ENCODE measurements at places on chromosomes 4 and X.

- no peak for DNase-seq
Observed at GRCh38 chr4:106659371-106659770, 290.8 kb upstream of the GIMD1 start.

DNA sequence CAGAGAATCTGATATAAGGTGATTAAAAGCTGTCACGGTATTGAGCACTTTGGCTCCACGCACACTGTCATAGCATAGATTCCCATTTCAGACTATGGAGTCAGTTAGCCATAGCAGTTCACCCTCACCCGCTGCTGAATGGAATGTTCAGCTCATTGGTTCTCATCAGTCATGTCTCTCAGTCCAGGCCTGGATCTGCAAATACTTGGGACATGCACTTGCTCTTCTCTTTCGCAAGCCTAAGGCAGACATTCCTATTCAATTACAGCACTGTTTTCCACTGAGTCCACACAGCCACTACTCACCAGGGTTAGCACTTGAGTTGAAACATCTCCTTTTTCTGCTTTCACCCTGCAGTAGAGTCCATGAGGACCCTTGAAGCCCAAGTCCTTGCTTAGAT is 30.6 kb upstream of the SCML1 start:
- peak; percentile 81 for DNase-seq

GRCh38 chr4:48799157-48799556 is 19.1 kb upstream of the FRYL start:
- no peak for DNase-seq

DNA sequence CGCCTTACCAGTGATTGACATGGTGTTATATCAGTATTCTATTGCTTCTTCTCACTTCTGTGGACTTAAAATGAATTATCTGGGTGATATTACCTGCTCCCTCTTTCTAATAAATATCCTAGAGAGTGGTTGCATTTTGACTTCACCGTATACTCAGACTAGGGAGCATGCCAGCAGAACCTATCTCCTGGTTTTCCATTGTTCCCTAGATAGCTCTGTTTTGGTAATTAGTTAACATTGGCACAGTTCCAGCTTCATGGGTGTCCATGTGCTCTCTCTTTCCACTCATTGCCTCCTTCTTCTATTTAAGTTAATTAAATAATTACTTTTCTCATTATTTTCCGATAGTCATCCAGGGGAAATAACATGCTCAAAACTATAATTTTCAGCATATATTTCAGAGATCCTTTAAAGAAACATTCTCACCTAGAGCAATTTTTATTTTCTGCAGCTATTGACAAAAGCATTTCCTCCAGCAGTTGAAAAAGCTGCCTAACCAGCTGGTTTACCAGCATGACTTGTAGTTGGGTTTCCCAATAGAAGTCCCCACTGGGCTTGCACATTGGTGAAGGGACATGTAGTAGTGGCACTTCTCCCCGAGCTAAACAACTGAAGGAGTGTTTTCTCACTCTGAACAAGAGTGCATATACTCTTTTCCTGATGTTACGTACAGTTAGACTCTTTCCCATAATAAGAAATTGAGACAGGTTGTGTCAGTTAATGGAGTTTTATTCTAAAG is 27.9 kb upstream of the PAPSS1 start:
- no peak for DNase-seq

GRCh38 chr4:168995537-168996295 is 14.3 kb downstream of the CBR4 start:
- DNase-seq = peak; percentile 29

- DNase-seq = no peak
Observed at GRCh38 chr4:131348263-131348662, 1800.8 kb upstream of the PCDH10 start.

DNA sequence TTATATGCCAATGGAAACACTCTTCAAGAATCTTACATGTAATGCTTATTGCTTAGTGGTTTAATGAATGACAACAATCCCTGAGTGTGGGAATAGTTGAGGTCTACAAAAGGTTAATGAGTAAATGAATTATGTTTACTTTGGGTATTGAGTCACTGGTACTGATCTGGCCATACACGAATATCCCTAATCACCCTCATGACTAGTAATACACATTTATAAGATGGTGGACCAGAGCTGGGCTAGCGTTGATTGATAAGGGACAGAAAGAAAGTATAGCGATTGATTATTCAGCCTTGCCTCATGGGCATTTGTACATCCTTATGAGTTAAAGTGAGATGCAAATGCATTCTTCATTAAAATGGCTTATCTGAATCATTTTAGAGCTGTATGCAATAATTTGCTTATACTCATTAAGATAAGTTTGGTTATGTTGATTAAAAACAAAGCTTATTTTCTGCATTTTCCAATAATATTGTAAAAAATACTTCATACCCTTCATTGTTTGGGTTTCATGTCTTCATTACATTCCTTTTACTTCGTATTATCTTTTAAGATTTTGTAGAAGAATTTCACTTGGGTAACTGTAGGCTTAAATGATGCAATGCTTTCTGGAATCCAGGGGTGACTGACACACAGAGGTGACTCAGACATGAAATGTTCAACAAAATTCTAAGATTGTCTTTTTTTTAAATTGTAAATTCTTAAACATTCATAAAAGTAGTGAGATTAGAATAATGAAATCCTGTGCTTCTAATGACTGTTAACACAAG is 47.4 kb downstream of the FGF2 start:
- DNase-seq = peak; percentile 67

DNA sequence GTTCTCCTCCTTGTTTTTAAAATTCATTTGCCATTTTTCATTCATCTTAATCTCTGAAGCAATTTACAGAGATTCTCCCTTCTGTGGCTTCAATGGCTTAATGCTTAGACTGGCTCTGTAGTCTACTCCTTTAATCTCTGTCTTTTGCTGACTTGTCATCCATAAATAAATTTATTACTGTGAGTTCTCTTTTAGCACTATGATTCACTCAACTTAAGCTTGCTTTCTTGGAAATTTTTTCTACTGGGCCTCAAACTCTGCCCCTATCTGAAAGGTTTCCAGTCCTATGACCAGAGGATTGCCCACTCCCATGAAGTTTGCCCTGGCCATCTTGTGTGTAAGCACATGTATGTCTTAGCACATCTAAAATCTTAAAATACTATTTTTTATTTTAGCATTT is 251.1 kb downstream of the DCLK2 start:
- DNase-seq = no peak

DNA sequence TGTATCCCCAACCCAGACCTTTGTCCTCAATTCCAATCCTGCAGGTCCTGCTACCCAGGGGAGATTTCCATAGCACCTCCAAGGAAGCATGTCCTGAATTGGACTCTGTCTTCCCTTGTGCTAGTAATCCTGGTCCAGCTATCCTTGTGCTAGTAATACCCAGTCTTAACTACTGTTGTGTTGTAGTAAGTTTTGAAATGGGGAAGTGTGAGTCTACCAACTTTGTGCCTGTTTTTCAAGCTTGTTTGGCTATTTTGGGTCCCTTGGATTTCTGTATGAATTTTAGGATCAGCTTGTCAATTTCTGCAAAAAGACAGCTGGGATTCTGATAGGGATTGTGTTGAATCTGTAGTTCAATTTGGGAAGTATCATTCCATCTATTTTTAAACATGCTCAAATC is 51.4 kb downstream of the CD99L2 start:
- no peak for DNase-seq

GRCh38 chr4:53571936-53572599 is 19.2 kb downstream of the LNX1 start:
- no peak for DNase-seq

DNA sequence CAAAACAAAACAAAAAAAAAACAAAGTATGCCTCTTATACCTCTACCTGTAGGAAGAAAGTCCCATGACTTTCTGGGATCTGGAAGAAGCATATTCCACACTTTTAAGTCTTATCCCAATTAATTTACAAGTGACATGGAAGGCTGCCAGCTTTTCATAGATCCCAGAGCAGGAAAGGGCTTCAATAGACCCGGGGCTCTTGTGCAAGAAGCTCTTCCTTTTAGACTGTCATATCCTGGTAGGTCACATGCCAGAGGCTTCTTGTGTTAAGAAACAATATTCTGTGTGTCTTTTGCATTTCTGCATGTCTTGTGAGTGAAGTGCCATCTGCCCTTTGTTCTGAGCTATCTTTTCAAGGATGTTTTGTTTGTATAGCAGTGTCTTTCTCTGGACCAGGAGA is 84.4 kb upstream of the PHOX2B start:
- DNase-seq = no peak

DNA sequence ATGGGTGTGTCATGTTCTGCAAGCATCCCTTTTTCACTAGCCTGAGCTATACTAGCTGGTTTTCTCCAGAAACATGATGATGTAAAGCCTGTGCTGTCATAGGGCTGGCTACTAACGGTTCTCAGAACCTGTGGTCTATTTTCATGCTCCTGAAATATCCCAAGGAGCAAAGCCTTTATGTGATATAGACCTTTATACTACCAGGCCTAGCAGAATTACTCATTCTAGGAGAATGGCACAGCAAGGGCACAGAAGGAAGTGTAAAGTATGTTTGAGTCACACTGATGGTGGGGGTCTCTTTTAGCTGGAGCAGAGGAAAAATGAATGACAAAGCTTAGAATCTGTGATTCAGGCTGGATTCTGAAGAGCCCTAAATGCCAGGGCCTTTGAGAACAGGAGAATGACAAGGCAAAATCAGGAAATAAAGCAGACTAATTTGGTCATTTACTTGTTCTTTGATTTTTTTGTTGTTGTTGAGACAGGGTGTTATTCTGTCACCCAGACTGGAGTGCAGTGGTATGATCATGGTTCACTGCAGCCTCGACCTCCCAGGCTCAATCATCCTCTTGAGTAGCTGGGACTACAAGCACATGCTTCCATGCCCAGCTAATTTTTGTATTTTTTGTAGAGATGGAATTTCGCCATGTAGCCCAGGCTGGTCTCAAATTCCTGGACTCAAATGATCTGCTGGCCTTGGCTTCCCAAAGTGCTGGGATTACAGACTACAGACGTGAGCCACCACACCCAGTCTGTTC is 11.8 kb downstream of the TCEAL1 start:
- peak; percentile 61 for DNase-seq

- DNase-seq = peak; percentile 19
Observed at GRCh38 chr4:37767546-37767945, 58.9 kb upstream of the PGM2 start.

DNA sequence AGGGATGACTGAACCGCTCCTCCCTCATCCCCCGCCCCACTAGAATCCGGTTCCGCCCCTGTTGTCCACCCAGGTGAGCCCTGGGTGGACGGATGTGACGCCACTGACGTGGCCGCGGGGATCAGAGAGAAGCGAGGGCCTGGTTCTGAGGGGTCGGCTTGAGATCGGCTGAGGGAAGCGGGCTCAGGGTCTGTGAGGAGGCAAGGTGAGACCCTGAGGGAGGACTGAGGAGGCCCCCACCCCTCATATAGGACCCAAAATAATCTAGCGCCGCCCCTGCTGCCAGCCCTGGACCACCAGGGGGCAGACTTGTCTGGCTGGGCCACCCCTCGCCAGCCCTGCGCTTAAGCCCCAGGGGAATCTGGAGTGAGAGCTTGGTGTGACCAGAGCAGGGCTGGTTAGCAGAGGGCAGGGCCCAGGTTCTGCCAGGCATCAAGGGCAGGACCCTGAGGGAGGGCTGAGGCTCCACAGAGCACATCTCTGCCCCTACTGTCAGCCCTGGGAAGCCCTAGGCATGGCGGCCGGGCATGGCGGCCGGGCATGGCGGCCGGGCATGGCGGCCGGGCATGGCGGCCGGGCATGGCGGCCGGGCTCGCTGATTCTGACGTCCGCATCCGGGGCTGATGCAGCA is at the start of gene MAGEA8:
MAGEA8 (plus strand) TSS at position 103 of the 631 bp plus-strand sequence. CDS start 3,090 bp downstream, outside the sequence.
- no peak for DNase-seq

- no peak for DNase-seq
Observed at GRCh38 chrX:119479845-119480244, 11.6 kb downstream of the SLC25A5 start.

DNA sequence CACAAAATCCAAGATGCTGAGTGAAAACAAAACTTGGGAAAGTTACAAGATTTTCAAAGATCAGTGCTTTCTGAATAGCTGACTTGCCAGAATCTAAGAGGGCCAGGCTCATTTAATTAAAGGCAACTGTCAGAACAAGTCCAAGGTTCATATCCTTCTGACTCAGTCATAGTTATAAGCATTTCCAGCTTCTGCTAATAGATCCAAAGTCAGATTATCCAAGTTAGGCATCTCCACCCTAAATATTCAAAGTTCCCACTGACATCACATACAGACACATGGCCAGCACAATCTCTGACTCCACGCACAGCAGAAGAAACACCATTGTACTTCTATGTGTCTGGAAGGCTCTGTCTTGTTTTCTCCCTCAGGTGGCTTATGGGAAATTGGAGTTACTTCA is 41.8 kb downstream of the GASK1B start:
- DNase-seq = peak; percentile 36

GRCh38 chr4:122117743-122118142 is 34.4 kb upstream of the BLTP1 start:
- DNase-seq = no peak

DNA sequence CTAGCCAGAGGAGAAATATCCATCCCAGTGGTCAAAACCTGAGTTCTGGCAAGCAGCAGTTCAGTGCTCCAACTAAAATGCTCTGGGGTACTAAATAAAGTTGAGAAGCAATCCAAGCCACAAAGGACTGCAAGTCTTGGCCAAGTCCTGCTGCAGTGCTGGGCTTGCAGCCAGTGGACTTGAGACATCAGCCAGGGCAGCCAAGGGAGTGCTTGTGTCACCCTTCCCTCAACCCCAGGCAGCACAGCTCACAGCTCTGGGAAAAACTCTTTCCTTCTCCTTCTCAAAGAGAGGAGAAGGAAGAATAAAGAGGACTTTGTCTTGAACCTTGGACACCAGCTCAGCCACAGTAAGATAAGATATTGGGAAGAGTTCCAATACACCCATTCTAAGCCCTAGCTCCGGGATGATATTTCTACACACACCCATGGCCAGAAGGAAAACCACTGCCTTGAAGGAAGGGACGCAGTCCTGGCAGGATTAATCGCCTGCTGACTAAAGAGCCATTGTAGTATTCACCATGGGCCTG is 99.8 kb downstream of the PTCHD1 start:
- peak; percentile 0 for DNase-seq

- no peak for DNase-seq
Observed at GRCh38 chr4:96326846-96327245, 487.0 kb downstream of the PDHA2 start.

- no peak for DNase-seq
Observed at GRCh38 chr4:101033986-101034385, 313.3 kb downstream of the PPP3CA start.

All from HFFc6 (cell line).